ENCODE measurements at places on chromosomes 4 and X.

GRCh38 chrX:20383477-20383876, 116.8 kb upstream of the RPS6KA3 start:
- no peak for DNase-seq

- DNase-seq, result no peak
These were observed 703.5 kb downstream of the FAT4 start for GRCh38 chr4:126018274-126018673.

DNA sequence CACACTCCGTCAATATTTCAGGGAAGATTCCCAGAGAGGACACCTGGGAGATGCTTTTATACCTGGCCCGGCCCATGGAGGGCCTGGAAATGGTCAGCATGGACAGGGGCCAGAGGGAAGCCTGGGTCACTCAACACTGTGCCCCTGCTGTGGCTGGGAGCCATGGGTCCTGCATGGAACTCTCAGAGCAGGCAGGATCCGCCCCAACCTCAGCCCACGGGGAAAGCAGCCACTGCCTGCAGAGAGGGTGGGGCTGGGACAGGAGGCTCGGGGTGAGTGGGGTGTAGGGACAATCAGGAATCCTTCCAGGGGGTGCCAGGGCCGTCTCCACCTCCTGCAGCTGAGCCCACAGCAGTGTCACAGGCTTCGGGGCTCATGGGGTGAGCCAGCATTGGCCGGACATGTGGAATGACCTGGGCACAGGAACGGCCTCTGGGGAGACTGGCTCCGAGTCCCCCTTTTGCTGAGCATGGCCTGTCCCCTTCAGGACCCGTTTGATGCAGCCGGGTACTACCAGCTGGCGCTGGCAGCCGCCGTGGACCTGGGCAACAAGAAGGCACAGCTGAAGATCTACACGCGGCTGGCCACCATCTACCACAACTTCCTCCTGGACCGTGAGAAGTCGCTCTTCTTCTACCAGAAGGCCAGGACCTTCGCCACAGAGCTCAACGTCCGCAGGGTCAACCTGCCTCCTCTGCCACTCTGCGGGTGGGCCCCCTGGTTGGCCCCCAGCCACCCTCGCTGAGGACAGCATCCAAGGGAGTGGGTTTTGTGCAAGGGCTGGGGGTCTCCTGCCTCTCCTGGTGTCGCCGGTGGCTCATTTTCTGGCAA, 29.1 kb upstream of the HTRA3 start:
- DNase-seq, result no peak

- no peak for DNase-seq
These were observed 143.9 kb upstream of the DIPK2B start for GRCh38 chrX:45344594-45344993.

DNA sequence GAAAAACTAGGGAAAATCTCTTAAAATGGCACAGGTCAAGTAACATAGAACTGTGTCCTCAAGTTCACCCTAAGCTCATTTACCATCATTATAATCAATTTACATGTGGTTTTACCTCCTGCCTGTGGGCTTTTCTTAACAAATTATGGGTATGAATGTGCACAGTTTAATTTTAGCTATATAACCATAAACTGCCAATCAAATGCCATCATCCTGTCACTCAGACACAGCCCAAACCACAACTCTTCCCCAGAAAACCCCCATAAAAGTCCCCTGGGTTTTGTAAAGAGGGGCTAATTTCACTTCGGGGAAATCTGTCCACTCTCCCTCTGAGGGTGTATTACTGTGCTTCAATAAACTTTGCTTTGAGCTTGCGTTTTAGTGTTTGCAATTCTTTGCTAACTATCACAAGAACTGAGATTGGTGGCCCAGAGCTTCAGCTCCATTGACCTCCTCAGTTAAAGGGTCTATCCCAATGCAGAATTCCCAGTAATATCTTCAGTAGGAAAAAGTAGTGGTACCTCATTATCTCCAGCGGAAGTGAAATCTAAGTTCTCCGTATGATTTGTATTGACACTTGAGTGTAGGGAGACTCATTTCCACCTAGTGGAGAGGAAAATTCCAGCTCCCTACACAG, 394.6 kb downstream of the SPOCK3 start:
- no peak for DNase-seq

- no peak for DNase-seq
These were observed 27.4 kb upstream of the MRFAP1 start for GRCh38 chr4:6612961-6613675.

- DNase-seq, result no peak
These were observed at the start of gene ANXA3 for GRCh38 chr4:78551420-78552351. TSS of gene ANXA3 (plus strand) at chr4:78551770. CDS start at chr4:78554474, 2,704 bp downstream.

All from activated T-cell treated with anti-CD3 and anti-CD28 coated beads for 48 hours (primary cell).